ENCODE measurements at places on chromosomes 5 and 9. TPM values are rescaled to one million over a fixed set of nuclear protein-coding genes. Genes with fewer than 3 reads are reported as not detected.

- ATAC-seq = no peak
Observed at GRCh38 chr5:82636591-82636990, 358.4 kb upstream of the RPS23 start.

DNA sequence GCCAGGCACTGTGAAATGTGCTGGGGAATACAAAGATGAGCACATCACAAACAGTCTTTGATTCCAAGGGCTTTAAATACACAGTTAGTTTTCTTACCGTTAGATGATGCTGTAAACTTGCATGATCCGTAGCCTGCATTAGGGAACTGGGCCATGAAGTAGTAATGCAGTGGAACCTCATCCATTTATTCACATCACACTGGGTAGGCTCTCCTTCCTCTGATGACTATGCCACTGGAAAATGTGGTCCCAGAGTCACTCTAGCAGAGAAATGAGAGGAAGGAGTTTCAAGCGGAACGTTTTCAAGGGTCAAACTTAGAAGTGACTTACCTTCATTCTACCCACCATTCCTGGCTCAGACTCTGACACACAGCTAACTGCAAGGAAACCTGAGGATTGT lies 26.4 kb downstream of the ZFAND5 start:
- no peak for ATAC-seq

DNA sequence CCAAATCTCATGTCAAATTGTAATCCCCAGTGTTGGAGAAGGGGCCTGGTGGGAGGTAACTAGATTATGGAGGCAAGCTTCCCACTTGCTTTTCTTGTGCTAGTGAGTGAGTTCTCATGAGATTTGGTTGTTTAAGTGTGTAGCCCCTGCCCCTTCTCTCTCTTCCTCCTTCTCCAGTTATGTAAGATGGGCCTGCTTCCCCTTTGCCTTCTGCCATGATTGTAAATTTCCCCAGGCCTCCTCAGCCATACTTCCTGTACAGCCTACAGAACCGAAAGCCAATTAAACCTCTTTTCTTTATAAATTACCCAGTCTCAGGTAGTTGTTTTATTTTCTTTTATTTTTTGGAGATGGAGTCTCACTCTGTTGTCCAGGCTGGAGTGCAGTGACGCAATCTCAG lies 18.2 kb upstream of the TXNDC8 start:
- no peak for ATAC-seq

Gene EGFLAM
- total RNA-seq = 0.68 TPM

- ATAC-seq = peak; percentile 84
Observed at GRCh38 chr9:100216178-100216787, 117.2 kb downstream of the INVS start.

Data from esophagus mucosa (tissue), 1 donor.